NCI-H1105 treated with DMSO at 0.1 percent for 48 hours (cell line): ENCODE measurements at places on chromosomes 3 and 15.

DNA sequence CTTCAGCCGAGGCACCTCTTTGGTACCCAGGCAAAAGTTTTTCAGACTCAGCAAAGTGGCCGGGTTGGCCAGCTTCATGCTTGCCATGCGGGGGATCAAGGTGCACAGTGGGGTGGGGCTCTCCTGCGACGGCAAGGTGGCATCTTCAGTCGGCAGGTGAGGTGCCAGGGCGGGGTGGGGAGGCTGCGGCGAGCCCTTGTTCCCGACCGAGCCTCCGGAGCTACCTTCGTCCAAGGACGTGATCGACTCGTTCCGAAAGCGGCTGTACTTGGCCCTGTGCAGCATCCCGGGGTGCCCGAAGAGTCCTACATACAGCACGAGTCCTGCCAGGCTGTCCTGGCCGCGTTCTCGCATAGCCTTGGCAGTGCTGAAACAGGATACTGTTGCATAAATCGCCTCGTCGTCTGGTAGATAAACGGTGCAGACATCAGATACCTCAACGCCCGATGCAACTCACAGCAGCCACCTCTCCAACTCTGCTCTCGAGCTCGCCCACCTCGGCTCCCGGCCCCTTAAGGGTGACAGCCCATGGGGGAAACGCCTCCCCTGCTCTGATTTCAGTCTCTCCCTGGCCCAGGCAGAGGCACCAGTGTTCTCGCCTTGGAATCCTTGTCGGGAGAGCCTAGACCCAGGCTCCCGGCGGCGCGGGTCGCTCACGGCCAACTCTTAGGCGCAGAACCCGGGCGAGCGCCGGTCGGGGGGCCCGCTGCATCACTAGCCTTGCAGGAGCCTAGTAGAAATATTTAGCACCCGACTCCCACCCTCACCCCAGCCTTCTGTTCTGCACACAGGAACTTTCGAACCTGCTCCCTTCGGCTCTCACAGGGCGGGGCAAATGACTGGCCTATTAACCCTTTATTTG lies 826 bp downstream of the SHC4 start:
- DNase-seq, result no peak

DNA sequence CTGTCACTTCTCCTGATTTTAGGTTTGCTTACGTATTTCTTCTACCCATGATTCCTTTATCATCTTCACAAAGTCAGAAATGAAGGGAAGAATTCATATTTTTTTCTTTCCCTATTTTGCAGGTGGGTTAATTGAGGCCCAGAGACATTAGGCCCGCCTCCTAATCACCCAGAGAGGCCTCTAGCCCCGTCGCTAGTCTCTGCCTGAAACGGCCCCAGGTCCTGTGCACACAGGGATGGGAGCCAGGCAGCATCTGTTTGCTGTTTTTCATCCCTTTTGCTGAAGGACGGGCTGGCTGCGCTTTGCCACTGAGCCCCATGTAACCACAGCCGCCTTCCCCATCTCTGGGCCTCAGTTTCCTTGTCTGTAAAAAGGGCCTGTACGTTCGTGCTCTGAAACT lies 135.9 kb downstream of the FBLN2 start:
- DNase-seq, result no peak

- no peak for DNase-seq
Observed at GRCh38 chr3:19221081-19221480, 72.8 kb downstream of the KCNH8 start.

- no peak for DNase-seq
Observed at GRCh38 chr15:52680041-52680391, 828 bp upstream of the ATOSA start.
